ENCODE measurements at places on chromosomes 4 and X.

- peak; percentile 89 for DNase-seq
Observed at GRCh38 chr4:142406917-142407501, 439.1 kb downstream of the INPP4B start.

- no peak for DNase-seq
Observed at GRCh38 chrX:119529345-119530276, 35.6 kb downstream of the STEEP1 start.

GRCh38 chrX:154598656-154599055 lies 13.7 kb downstream of the CTAG1A start:
- no peak for DNase-seq

- no peak for DNase-seq
Observed at GRCh38 chrX:48752498-48752897, 9.0 kb upstream of the GLOD5 start.

DNA sequence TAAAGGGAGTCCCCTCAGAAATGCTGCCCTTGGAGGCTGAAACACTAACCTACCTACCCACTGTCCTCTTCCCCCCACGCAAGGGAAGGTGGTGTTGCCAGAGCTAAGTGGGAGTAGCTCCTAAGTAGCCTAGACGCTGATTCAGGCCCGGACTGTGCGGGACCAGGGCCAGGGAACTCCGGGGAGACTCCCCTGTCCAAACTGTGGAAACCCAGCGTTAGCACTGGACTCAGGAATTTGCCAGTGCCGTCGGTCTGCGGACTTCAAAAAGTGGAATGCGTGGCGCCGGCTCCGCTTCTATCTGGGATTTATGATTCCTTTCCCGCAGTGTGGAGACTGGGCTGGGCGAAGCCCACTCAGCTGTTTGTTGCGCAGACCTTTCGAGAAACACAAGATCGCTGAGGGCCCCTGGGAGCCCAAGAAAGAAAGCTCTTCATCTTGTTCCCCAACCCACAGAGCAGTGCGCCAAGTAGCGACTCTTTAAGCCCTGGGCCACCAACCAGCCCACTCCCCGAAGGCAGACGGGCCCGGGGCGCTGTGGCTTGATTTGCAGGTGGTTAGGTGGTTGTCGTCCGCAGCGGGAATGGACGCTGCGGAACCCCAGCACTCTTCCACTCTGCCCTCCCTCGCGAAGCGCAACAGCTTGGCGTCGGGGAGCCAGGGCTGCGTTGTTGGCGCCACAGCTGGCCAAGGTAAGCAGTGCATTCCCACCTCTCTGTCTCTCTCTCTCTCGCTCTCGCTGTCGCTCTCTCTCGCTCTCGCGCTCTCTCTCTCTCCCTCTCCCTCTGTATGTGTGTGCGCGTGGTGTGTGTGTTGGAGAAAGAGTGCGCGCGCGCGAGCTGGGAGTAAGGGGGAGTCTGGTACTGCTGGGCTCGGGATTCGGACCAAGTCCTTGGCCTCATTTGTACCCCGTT lies 2.0 kb downstream of the TMEM255A start:
- peak; percentile 78 for DNase-seq

DNA sequence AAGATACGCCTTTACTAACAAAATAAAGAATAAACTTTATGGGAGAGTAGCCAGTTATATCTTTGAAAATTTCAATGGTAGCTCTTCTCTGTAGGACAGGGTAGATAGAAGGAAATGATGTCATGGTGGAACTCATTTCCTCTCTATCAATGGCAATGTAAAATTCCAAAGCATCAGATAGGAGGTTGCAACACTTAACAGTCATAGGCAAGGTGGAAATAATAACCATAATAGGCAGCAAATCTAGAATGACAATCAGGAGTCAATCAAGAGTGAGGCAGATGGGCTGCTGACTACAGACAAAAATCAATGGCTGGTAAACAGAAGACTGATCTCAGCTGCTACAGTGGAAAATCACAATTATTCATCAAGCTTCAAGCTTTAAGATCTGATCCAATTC lies 53.9 kb upstream of the TET2 start:
- DNase-seq = no peak

DNA sequence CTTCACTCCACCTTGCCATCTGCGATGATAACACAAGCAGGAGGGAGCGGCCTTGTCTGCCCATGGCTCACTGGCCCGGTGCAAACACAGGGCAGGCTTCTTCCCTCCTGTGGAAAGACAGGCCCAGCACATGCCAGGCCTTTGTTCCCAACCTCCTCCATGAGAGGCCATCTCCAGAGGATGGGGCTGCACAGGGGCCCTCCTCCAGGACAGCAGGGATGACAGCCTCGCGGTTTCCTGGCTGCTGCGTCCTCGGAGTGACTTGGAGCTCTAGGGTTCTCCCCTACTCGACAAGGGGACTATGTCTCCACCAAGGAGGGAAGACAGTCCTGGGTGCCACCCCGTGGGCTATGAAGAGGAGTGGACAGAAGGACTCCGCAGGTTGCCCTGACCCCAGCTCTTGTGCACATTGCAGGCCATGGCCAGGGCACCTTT lies 21.8 kb downstream of the RNF212 start:
- DNase-seq = no peak

DNA sequence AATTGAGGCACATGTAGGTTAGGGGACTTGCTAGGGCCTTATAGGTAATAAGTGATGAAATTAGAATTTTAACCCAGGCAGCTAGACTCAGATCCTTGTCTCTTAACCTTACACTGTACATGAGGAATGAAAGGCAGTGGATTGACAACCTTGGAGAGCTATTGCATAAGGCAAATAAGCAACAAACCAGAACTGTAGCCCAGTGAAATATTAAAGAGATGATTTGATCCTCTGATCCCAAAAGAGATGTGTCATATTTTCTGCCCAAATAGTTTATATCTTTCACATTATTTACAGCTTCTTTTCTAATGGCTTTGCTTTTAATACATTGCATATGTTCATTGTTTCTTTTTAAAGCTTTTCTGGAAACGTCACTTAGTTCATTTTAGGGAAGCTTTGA lies 252.6 kb downstream of the ANK2 start:
- DNase-seq = no peak

DNA sequence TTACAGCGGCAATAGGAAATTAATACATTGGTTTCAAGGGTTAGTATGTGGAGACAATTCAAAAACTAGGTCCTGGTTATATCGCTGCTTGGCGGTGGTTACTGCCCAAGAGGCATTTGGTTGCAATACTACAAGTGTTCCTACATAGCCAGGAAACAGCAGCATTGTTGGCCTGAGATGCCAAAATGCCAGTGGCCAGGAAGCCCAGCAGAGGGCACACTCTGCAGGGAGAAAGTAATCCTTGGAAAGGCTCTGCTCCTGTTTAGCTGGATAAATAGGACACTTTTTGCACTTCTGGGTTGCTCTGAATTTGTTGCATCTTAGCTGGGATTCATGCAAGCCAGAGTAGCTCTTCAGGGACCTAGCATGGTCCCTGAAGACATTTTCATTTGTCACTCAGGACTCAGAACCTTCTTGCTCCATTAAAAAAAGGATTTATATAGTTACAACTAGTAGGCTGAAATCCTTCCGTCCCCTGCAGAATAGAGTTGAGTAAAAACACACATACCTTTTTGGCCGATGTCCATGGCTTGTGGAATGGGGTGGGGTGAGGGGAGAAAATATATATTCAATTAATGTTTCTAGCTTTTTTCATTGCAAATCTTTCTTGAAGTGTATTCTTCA lies 8.1 kb upstream of the GPR119 start:
- no peak for DNase-seq

- DNase-seq = no peak
Observed at GRCh38 chrX:111616786-111617185, 64.2 kb upstream of the ALG13 start.

DNA sequence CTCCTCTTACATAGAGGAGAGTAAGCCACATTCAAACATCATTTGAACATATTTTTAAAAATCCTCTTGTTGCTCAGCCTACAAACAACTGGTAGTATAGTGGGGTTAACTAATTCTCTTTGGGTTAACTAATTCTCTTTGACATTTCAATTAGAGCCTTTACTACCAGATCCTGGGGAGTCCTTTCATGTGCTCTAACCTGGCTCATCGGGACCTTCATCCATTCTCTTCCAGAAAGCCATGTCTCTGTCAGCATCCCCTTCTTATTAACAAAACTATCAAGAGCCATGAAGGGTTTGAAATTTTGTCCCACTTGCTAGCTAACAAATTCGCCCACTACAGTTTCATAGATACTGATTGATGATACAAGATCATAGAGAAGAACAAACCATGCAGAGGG lies 349.8 kb upstream of the PABPC4L start:
- no peak for DNase-seq

- no peak for DNase-seq
Observed at GRCh38 chrX:71908387-71908786, 2.3 kb upstream of the NHSL2 start.

GRCh38 chr4:11564021-11564420 lies 135.3 kb upstream of the HS3ST1 start:
- DNase-seq = no peak

GRCh38 chrX:43688586-43688985 lies 32.5 kb downstream of the MAOA start:
- no peak for DNase-seq

GRCh38 chr4:113773014-113773413 lies 11.5 kb upstream of the CAMK2D start:
- no peak for DNase-seq

- DNase-seq = no peak
Observed at GRCh38 chrX:66005830-66006449, 33.9 kb downstream of the VSIG4 start.

- no peak for DNase-seq
Observed at GRCh38 chr4:169941141-169941540, 85.1 kb downstream of the MFAP3L start.

DNA sequence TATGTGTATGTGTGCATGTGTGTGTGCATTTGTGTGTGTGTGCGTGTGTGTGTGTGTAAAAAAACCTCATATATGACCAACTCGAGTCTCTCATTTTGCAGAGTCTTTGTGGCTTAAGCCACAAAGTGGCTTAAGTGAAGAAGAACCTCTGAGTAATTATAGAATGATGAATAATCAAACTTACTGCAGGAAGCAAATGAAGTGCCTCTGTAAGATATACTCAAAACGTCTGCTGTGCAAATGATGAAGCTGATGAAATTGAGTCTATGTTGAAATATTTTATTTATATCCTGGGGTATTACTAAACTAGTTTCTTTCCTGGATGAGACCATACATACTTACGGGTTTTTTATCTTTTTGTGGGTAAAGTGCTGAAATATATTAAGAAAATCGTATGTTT lies 1198.7 kb downstream of the PCDH7 start:
- DNase-seq = peak; percentile 6

DNA sequence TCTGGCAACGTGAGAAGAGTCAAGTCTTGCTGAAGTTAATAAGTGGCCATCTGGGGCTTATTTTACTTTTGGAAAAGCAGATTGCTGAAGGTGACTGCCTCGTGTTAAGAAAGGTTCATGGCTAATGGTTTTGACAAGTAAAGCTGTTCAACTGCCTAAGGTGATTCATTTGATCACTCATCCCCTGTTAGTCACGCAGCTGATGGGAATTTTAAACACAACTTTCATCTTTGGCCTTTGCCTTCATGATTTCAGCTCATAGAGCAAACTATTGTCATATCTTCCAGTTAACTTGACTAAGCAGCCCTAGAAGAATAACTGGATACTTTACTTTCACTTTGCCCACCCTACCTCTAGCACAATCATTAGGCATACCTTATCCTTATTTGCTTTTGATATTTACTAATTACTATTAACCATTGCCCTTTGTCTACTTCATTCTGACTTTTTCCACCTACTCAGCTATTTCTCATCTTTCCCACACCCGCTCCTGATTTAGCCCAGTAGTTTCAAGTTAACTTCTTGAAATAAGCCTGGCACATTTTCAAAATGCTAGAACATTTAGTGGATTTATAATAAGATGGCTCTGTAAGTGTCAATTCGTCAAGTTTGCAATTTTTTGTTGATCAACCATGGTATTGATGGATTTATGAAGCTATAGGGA lies 170.6 kb upstream of the S100G start:
- peak; percentile 10 for DNase-seq

DNA sequence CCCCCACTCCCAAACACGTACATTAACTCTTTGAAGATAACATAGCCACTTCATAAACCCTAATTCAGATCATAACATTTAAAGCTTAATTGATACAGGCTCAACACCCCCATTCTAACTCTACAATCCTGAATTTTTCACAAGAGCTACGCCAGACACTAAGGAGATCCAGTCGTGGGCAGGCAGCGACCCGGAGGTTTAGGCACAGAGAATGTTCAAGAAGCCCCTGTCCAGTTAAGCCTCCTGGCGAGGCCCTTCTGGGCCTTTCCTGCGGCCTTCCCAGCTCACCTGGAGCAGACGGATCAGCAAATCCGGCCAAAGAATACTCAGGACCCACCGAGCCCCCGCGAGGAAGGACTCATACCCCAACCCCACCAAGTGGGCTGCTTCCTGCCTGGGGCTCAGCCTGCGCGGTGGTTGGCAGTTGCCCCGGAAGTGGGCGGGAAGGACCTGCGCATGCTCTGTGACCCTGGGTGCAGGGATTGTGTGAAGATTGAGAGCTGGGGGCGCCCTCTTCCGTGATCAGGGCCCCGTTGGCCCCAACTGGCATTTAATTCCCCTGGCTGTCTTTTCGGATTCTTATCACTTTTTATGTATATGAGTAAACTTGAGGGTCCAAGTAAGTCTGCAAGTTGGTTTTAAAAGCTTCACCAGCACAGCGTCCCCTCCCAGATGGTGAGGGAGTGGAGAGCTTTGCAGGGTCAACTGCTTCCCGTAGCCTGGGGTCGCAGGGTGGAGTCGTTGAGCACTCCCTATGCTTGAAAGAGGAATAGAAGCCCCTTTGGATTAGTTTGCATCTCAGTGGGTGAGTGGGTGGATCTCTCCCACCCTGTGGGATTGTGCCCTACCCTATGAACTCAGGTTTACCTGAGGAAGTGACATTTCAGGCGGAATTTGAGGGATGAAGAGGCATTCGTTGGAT lies at the start of gene TRIM61:
TRIM61 (minus strand) TSS at position 415 of the 922 bp plus-strand sequence. CDS start 7,655 bp downstream, outside the sequence.
- DNase-seq = peak; percentile 3

- no peak for DNase-seq
Observed at GRCh38 chr4:171334549-171334948, 478.7 kb upstream of the GALNTL6 start.

GRCh38 chr4:179766938-179767337 lies 2324.7 kb upstream of the AGA start:
- no peak for DNase-seq

DNA sequence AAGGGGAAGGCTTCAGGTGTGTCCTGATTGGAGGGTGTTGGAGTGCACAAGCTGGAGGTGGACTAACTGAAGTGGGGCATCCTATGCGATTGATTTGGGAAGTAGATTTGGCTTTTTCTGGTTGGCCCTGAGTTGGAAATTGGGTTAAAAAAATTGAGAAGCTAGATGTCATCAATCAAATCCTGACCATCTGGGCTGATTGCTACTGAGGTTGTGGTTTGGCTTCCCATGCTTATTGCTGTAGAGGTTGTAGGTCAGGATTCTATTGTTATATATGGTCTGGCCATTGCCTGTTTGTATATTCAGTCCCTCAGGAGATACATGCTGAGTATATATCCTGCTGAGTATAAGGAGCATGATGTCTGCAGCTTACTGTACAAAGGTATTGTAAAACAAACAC lies 7.7 kb upstream of the ZNF81 start:
- no peak for DNase-seq

GRCh38 chr4:81790477-81790876 lies 318.8 kb upstream of the RASGEF1B start:
- DNase-seq = no peak

GRCh38 chr4:147194604-147195003 lies 248.9 kb upstream of the TTC29 start:
- no peak for DNase-seq
